ENCODE measurements at places on chromosomes 11 and 22.

DNA sequence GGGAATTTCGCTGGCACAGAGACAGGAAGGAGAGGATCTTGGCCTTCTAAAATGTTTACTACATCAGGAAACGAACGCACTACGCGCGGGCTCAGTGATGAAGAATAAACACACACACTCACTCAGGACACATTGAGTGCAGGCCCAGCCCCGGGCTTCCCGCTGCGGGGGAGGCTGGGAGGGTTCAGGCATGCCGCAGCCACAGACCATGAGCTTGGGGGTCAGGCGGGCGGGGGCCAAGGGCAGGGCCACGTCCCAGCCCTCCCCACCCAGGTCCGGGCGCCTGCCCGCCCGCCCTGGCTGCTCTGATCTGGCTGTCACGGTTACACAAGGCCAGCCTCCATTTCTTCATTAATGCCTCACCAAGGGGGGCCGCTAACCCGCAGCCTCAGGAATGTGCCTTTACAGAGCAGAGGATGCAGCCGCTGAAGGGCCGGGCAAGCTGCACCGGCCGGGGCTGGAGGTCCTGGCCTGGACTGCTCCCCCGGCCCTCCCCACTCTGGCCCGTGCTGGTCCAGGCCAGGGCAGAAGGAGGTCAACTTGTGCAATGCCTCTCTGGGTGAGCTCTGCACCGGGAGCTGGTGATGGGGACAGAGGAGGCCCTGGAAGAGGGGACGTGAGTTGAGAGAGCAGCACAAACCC, 41.7 kb downstream of the IGF2 start:
- no peak for DNase-seq

- DNase-seq = no peak
Measured at GRCh38 chr11:17185938-17186337, 21.8 kb downstream of the PIK3C2A start.

DNA sequence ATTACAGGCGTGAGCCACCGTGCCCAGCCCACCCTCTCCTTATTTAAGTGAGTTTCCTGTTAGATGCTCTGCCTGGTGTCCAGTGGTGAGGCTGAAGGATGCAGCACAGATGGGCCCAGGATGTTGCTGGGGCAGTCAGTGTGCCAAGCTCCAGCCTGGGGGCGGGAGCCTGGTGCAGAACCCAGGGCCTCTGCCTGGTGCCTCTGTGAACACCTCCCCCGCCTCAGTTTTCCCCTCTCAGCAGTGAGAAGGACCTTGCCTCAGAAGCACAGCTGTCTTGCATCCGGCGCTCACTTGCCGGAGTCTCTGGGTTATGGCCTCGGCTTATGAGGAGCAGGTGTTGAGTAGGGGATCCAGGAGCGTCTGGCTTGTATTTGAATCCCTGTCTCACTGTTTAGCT, 116.2 kb downstream of the KIAA1671 start:
- no peak for DNase-seq

DNA sequence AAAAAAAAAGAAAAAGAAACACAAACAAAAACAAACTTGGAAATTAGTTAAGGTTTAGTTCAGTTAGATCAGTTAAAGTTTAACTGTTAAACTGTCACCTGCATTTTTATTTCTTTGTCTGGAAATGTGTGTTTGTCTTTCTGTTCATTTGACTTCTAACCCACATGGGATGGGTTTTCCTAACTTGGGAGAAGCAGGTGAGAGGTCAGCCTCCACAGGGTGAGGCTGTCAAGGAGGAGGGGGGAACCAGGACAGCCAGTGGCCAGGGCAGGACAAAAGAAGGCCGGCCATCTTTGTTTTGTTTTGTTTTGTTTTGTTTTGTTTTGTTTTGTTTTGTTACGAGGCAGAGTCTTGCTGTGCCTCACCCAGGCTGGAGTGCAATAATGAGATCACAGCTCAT, 13.4 kb upstream of the GCAT start:
- DNase-seq = no peak

DNA sequence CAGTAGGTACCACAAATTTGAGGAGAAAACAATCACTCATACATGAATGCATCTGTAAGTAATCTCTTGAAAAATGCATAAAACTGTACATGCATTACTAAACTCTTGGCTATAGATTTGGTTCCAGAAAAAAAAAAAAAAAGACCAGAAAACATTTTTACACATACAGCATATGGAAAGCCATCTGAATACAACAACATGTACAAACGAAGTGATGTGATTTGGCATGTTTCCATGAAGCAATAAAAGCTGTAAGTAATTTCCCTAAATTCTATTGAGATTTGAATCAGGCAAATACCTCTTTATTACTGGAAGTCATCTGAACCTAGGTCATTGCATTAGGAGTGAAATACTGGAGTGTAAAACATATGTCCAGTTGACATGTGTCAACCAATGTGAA, 31.9 kb upstream of the ZC3H12C start:
- DNase-seq = peak; percentile 21

- no peak for DNase-seq
Measured at GRCh38 chr11:107259811-107260221, 197.8 kb downstream of the CWF19L2 start.

- DNase-seq = no peak
Measured at GRCh38 chr22:37229805-37230672, 14.0 kb downstream of the RAC2 start.

DNA sequence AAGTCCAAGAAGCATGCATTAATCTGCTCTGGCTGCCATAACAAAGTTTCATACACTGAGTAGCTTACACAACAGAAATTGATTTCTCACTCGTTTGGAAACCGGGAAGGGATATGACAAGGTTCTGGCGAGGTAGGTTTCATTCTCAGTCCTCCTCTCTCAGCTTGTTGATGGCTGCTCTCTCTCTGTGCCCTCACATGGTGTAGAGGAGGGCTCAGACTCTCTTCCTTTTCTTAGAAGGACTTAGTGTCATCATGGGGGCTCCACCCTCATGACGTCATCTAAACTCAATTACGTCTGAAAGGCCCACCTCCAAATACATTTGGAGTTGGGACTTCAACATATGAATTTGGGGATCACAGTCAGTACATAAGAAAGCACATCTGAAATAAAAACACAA, 18.6 kb downstream of the GLYATL1 start:
- no peak for DNase-seq

- no peak for DNase-seq
Measured at GRCh38 chr11:2366733-2367132, 10.4 kb upstream of the CD81 start.

- no peak for DNase-seq
Measured at GRCh38 chr11:133934599-133935550, 21.9 kb downstream of the IGSF9B start.

DNA sequence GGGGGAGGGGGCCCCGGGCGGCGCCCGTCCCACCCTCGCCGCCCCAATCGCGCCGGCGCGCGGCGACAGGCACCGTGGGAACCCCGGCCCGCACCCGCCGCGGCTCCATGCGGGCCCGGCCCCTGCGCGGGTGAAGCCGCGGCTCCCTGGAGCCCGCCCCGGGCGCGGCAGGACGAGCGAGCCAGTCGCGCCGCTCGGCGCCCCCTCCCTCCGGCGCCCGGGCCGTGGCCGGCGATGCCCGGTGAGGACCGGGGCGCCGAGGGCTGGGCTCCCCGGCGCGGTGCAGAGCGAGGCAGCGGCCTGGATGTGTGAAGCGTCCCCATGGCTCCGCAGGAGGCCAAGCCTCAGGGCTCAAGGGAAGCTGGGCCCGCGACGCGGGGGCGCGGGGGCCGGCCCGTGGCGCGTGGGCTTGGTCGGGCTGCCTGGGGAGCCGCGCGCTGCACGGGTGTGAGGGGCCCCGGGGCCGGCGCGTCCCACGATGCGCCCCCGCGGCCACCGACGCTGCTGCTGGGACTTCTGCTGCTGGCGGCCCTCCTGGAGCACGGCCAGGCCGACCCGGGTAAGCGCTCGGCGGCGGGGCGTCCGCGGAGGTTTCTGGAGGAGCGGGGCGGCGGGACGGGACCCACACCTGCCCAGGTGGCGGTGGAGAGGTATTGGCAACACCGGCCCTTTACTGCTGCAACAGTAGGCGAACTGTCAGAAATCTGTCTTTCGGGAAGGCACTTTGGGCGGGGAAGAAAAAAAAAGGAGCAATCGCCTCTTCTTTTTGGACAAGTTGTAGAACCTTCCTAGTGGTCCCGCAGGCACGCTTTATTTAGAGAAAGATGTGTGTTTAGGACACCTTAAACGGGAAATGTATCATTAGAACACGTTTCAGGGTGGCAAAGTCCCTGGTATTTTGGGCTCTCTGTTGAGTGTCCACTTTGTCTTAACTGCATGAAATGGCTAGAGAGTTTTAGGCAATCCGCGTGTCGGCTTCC, 119.4 kb downstream of the HIPK3 start:
- peak; percentile 62 for DNase-seq

GRCh38 chr11:898143-898511, 12.5 kb downstream of the CHID1 start:
- no peak for DNase-seq

GRCh38 chr11:110160016-110160415, 66.8 kb downstream of the ZC3H12C start:
- no peak for DNase-seq

DNA sequence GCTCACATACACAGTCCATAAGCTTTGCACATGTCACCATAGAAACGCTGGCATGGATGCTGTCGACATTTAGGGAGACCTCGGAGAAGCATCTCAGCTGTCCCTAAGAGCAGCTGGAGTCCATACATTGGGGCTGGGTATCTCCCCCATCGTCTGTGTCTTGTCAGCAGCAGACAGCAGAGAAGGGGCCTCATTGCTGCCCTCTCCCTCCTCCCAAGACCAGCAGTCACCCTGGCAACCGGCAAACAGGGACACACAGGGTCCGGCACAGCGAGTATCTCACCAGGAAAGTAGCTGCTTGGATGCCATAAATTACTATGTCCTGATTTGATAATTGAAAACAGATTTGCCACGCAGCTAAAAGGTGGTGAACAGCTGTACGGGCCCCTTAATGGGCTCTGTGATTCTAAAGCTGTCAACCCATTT, 84.4 kb downstream of the CD44 start:
- DNase-seq = no peak

DNA sequence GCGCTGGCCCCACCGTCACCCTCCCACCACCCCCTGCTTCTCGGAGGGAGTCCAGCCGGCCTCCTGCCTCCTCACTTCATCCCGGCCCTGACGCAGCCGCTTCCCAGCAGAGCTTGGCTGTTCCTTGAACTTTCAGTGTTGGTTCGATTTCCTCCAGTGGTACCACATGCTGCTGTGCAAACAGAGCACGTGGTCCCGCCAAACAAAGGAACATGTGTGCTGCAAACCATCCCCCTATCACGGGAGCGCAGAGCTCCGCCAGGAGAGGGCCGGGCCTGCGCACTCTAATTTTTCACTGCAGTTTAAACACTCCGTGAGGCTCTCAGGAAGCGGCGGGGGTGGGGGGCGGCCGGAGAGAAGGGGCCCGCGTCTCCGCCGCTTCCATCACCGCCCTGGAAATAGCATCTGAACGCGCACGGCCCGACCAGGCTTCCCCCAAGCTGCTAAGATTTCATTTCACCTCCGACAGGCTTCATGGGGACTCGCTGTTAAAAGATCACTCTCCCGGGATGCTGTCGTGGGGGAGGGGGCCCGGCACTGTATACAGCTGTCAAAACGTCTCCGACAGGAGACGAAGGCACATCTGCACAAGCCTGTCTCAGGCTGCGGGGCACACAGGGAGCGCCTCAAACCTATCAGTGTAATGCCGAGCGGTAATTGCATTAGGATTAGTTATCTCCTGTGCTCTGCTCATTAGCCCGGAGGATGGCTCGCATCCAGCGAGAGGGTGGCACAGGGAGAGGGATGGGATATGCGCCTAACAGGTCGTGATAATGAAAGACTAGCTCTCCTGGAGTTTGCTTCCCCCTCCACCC, 269.9 kb upstream of the SORL1-AS1 start:
- peak; percentile 22 for DNase-seq

- DNase-seq = no peak
Measured at GRCh38 chr11:65378208-65378927, 4.1 kb downstream of the SLC25A45 start.

- DNase-seq = no peak
Measured at GRCh38 chr11:109439684-109440083, 17.7 kb downstream of the C11orf87 start.

GRCh38 chr11:34558673-34559072, 45.1 kb upstream of the ELF5 start:
- DNase-seq = no peak

DNA sequence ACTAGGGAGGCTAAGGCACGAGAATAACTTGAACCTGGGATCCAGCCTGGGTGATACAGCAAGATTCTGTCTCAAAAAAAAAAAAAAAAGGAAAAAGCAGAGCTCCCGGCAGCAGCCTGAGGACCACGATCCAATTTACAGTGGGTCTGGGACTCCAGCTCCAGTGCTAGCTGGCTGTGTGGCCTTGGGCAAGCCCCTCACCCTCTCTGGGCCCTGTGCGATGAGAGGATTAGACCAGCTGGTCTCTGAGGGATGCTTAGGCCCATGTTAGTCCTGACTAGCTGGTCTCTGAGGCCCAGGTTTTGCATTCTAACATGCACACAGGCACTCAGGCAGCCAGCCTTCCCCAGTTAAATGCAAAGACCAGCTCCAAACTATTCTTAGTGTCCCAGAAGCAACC, 13.7 kb downstream of the CARD10 start:
- DNase-seq = no peak

GRCh38 chr11:73152861-73153483, 10.9 kb upstream of the FCHSD2 start:
- DNase-seq = no peak

GRCh38 chr22:38271927-38272372, 860 bp downstream of the TMEM184B start:
- DNase-seq = peak; percentile 52

- no peak for DNase-seq
Measured at GRCh38 chr11:72972496-72973128, 158.4 kb downstream of the ATG16L2 start.

DNA sequence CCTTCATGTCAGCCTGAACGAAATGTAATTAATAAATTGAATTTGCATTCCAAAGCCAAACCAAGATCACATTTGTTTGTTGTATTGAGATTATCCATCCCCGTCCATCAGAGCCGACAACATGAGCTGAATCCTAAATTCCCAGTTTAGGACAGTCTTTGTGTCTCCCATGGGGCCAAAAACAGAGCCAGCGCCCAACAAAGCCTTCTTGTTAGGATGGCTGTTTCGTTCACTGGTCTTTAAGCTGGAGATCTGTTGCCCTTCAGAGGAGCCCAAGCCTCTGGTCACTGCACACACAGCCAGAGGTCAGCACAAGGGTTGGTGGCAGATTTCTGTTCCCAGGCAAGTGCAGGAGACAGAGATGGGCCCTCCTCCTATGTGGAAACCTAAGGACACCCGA, 25.8 kb downstream of the DSCAML1 start:
- no peak for DNase-seq
